ENCODE measurements at places on chromosomes 4 and X.

DNA sequence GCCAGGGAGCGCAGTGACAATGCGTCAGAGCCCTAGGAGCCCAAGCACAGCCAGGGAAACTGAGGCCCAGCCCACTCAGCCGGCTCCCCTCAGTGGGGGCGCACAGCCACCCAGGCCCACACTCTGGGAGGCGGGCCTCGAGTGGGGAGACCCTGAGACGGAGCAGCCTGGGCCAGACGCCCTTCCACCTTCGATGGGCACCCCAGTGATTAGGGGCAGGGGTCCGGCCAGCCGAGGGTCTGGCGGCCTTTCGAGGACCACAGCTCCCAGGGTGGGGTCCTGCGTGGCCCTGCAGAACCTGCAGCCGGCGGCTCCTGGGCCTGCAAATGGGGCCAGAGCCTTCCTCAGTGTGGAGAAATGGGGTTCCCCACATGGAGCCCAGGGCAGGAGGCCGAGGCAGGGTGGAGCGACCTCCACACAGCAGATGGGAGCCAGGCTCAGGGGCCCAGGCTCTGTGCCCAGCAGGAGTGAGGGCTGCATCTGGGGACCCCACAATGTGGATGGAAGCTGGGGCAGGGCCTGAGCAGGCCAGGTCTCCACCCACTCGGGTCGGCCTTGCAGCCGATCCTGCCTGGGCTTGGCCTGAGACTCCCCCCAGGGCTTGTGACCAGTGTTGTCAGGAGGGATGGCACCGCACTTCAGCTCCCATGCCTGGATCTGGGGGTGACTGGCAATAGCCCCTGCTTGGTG, 5.0 kb downstream of the HGFAC start:
- DNase-seq = no peak

DNA sequence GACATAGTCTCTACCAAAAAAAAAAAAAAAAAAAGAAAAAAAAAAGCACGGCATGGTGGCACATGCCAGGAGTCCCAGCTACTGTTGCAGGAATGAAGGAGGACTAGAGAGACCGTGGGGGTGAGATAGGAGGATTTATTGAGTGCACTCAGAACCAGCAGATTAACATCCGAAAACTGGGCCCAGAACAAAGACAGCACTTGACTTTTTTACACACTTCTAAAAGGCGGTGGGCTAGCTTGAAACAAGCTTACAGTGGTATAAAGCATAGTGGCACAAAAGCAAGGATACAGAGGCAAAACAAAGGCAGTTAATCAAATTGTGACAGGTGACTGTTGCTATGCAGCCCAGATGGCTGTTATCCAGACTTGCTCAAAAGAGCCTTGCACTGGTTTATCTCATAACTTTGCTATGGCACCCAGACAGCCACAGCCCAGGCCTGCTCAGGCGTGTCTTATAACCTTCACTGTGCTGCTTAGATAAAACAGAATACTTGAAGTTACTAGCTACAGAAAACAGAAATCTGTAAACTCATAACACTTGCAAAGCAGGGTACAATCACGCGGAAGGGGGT, 9.9 kb upstream of the PI4K2B start:
- DNase-seq = no peak

DNA sequence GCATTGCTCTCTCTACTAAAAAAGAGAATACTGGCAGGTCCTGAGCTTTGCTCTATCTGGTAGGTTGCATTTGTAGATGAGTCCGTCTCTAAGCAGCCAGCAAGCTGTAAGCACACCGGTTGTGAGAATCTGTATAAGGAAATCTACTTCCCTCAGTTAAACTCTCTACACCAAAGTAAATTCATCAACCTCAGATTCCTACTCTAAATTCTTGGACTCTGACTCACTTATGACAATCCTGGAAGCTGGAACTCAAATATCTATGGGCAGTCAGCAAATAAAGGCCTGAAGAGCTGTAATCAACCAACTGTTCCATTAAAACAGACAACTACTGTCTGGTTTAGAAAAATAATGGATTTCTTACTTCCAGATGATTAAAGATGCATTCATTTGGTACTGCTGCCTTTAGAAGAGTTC, 37.9 kb downstream of the FAT1 start:
- no peak for DNase-seq

DNA sequence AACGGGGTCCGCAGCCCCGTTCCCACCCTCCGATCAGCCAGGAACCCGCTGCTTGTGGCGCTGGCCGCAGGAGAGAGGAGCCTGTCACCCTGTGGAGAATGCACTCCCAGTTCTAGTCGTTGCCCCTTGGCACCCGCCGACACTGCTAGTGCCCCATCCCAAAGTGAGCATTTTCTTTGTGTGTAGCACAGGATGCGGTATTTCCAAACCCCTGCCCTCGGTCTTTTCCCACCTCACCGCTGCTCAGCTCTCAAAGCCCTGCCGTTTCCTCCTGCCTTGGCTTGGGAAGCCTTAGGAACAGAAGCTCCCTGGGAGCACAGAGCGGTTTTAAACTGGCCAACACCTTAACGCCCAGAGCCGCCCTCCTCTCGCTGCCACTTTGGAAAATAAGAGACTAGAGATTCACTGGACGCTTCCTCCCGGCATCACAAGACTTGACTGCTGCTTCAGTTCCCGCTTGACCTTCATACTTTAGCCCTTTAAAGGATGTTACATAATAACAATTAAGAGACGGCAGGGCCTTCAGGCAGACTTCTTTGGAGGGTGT, 772 bp downstream of the CYP4V2 start:
- DNase-seq = peak; percentile 27

DNA sequence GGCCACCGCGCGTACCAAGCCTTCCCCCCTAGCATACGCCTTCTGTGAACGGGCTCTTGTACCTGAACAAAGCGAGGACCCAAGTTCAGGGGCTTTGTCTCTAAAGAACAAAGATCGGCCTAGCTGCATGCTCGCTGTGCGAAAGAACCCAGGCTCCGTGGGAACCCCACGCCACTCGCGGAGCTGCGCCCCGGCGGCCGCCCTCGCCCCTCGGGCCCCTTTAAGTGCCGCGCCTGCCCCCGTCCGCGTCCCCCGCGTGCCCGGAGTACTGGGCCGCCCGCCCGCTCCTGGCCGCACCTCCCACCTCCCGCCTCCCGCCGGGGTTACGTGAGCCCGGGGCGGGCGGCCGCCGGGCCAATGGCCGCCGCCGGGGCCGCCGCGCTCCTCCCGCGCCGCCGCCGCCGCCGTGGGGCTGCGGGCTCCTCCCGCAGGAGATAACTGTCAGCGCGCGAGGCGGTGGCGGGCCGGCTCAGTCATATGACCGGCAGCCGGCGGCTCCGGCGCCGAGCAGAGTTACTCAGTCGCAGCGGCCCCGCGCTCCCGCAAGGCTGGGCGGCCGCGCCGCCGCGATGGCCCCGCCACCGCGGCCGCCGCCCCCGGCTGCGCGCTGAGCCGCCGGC, at the start of gene FNIP2:
Gene FNIP2 (plus strand): TSS at position 472 of the 620 bp plus-strand sequence. CDS start 187 bp downstream, outside the sequence.
- DNase-seq = peak; percentile 83

DNA sequence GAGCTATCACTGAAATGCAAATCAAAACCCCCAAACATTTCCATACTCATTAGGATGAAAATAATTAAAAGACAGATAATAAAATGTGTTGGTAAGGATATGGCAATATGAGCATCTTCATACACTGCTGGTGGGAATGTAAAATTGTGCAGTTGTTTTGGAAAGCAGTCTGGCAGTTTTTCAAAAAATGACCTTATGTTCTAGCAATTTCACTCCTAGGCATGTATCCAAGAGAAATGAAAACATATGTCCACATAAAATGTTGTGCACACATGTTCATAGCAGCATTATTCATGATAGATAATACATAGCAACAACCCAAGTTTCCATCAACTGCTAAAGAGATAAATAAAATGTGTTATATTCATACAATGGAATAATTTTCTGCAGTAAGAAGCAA, 14.8 kb upstream of the GPRASP2 start:
- no peak for DNase-seq

GRCh38 chrX:8049827-8050226, 121.2 kb downstream of the VCX2 start:
- no peak for DNase-seq

DNA sequence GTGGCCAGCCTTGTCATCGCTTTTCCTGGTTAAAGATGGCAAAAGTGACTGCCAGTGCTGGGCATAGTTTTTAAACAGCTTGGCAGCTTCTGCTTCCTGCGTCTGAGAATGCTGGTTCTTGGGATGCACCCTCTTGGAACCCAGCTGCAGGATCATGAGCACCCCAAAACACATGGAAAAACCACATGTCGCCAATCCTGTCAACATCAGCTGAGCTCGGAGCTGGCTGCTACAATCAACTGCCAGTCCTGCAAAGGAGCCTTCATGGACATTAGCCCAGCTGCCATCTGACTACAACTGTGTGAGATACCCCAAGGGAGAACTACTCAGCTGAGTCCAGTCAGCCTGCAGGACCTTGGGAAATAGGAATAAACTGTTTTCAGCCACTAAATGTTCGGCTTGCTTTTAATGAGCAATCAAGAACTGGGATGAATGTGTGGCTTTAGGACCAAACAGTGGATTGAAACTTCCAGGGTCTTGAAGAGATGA, 31.0 kb downstream of the OSTC start:
- DNase-seq = no peak

- DNase-seq = no peak
Observed at GRCh38 chr4:108922191-108922590, 159.3 kb upstream of the ETNPPL start.

DNA sequence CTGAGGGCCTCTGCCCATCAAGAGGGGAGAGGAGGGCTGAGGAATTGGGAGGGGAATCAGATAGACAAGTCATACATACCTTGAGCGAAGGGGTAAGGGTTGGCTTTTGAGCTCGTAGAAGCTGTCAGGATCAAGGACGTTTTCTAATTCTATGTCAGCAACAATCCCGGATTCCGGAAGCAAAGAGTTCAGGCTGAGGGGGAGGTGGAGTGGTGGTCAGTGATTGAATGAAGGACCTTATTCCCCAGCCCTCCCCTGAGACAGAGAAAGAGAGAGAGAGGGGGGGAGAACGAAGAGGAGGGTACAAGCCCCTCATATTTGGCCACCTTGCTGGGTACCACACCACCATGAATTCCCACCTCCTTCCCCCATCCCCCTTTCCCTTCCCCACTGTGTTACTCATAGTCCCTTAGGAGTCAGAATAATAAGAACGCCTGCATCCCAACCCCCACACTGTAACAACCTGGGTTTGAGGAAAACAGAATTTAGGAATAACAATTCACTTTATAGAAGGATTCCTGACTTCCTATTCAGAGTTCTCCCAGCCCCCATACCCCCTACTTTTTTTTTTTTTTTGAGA, 2.7 kb downstream of the TFE3 start:
- no peak for DNase-seq

DNA sequence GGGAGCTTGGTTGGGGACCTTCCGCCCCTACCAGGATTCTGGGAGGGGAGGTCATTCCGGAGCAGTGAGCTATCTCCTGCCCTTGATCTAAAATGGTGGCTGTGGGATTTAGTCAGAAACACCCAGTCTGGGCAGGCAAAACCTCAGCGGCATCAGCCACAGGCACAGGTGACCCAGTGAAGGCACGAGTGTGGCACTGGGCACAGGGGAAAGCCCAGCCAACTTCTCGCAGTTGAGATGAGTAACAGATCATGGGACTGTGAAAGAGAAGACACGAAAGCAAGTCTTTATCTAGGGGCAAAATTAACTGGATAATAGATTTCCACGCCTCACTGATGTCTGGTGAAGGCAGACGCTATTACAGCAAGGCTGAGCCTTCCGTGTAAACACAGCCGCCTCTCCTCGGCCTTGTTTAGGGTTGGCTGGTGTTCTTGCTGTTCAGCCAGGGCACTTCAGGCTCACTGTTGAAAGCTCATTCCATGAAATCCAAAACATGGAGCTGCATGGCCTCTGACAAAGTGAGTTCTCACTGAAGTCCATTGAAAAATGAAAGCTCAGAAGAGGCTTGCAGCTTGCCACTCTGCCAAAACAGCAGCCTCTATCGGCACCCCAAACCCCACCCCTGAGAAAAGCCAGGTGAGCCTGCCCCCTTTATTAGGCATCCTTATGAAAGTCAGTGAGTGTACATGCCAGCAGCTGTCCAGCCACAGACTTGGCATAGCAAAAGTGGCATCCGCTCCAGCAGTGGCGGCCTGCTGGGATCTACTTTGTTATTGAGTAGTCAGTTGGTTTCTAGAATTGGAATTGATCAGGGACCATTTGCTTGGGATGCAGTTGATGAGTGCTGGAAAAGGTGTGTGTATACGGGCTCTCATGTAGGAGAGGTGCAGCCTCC, 102.3 kb upstream of the MTM1 start:
- DNase-seq = no peak

- no peak for DNase-seq
Observed at GRCh38 chrX:50067435-50068284, 133.1 kb downstream of the AKAP4 start.

DNA sequence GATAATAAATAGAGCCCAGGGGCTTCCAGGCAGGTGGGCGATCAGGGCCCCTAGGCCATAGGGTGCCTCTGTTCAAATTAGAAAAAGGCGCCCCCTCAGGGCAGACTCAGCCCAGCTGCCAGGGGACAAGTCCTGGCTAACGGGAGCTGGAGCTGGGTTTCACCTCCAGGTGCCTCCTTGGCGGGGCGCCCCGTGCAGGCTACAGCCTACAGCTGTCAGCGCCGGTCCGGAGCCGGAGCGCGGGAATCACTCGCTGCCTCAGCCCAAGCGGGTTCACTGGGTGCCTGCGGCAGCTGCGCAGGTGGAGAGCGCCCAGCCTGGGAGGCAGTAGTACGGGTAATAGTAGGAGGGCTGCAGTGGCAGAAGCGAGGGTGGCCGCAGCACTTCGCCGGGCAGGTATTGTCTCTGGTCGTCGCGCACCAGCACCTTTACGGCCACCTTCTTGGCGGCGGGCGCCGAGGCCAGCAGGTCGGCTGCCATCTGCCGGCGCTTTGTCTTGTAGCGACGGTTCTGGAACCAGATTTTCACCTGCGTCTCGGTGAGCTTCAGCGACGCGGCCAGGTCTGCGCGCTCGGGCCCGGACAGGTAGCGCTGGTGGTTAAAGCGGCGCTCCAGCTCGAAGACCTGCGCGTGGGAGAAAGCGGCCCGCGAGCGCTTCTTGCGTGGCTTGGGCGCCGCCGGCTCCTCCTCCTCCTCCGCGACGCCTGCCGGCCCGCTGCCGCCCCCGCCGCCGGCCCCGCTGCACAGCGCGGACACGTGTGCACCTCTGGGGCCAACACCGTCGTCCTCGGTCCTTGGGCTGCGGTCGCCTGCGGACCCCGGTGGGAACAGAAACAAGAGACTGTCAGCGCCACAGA, 2.4 kb downstream of the NKX3-2 start:
- DNase-seq = no peak

DNA sequence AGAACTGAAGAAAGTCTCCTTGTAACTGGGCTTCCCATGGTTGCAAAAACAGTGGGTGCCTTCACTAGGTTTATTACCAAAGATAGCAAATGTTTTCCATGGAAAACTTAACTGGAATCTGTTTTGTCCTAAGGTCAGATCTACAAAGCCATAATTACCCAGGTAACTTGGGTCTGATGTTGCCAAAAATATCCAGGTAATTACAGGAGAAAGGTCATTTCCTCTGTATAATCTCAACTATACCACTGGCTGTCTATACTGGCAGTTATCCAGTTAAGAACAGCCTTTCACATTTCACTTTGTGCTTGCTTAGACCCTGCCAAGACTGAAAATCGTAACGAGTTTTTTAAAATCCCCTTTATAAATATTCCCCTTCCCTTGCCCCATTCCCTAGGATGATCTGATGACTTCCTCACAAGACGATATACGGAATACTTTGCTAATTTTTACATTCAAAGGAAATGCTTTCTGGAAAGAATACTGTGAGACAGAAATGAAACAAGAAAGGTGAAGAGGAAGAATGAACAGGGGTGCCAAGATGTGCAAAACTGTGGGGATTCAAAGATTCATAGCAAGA, 105.5 kb downstream of the MAML3 start:
- DNase-seq = no peak

- no peak for DNase-seq
Observed at GRCh38 chr4:52822583-52822971, 39.5 kb upstream of the RASL11B start.
